CD4-positive, alpha-beta T cell treated with Interleukin-2 at 100 ng/mL for 4 hours (primary cell): ENCODE measurements at places on chromosomes 12 and 14.

DNA sequence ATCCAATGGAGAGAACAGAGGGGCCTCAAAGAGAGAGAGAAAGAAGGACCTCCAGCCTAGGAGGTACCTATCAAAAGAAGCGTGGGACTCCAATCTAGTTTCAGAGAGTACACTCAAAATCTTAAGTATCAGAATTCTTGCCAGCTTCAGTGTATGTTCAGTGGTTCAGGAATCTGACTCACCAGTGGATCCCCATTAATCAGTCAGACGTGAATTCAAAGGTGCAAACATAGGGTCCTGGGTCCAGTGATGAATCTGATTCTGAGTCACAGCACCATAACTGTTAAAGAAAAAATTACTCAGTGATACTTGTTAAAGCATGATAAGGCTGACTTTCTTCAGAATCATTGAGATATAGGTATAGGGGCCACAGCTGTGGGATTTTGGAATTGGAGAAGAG, 33.2 kb downstream of the ETNK1 start:
- peak; percentile 32 for DNase-seq

DNA sequence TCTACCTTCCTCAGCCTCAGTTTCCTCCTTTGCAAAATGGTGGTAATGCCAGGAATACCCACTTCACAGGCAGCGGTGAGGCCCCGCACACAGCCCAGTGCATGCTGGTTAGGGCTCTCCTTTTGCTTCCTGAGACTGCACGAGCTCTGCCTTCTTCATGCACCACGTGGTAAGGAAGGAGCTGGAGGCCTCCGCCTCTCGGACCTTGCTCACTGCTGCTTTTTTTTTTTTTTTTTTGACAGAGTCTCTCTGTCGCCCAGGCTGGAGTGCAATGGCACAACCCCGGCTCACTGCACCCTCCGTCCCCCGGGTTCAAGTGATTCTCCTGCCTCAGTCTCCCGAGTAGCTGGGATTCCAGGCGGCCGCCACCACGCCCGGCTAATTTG, 18.1 kb downstream of the TAMALIN start:
- DNase-seq: peak; percentile 43

- no peak for DNase-seq
Measured at GRCh38 chr12:52838609-52839435, 4.7 kb upstream of the KRT79 start.

- no peak for DNase-seq
Measured at GRCh38 chr14:103315351-103315911, 18.6 kb upstream of the EIF5 start.

- DNase-seq: no peak
Measured at GRCh38 chr14:36454599-36455240, 65.3 kb downstream of the NKX2-1 start.

GRCh38 chr14:63237791-63238190, 33.5 kb downstream of the RHOJ start:
- no peak for DNase-seq

- DNase-seq: no peak
Measured at GRCh38 chr12:66739940-66740651, 61.2 kb upstream of the GRIP1 start.

DNA sequence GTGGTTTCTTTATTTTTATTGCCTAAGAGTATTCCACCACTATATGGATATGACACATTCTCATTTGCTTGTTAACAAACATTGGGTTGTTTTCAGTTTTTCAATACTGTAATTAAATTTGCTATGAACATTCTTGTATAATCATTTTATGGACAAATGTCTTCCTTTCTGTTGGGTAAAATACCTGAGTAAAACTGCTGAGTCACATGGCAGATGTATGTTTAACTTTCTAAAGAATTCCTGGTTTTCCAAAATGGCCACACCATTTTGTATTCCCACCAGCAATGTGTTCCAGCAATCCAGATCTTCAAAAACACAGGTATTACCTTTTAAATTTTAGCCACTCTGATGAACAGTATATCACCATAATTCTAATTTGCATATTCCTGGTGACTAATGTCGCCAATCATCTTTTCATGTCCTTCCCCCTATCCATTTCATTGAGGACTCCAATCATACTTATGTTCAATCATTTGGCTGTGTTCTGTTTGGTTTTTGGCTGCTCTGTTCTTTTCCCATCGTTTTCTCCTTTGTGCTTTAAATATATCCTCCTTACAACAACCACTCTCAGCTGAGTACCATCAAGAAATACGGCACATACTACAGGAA, 36.0 kb downstream of the CDK17 start:
- no peak for DNase-seq

DNA sequence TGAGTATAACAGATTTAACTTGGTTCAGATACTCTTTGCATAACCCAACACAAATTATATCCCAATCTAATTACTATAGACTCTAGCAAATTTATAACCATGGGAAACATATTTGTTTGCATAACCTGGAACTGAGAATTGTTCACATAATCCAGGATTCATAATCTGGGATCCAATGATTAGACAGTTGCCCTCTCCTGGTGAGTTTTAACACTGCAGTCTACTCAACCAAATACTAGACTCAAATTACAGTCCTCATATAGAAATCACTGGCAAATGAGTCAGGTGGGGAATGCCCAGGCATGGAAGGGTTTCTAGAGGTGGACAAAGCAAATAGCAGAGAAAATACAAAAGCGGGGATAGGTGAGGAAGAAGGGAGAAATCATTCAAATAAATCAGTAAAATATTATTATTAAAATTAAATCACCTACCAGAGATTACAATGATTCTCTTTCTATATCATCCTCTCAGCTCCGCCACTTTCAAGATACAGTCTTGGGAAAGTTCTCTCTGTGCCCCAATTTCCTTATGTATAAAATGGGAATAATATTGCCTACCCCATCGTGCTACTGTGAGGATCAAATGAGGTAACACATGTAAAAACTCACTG, 9.4 kb downstream of the GCH1 start:
- DNase-seq: peak; percentile 66

- DNase-seq: no peak
Measured at GRCh38 chr12:28374556-28374955, 184.3 kb downstream of the CCDC91 start.
